ENCODE measurements at places on chromosomes 7 and 10.

DNA sequence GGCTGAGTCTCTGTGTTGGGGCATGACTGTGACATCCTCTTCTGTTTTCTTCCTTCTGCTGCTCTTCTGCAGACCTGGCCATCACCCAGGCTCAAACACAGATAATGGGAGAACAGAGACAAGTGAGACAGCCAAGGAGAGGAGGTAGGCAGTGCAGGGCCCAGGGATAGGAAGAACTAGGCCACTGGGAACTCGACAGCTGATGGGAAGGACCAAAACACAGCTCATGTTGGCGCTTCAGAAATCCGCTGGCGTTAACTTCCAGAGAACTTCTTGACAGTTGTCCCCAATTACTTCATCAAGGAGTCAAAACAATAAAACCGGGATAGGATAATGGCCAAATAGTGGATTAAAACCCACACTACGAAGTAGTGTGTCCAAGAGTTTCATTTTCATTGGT is 97.0 kb upstream of the PALS2 start:
- no peak for DNase-seq

DNA sequence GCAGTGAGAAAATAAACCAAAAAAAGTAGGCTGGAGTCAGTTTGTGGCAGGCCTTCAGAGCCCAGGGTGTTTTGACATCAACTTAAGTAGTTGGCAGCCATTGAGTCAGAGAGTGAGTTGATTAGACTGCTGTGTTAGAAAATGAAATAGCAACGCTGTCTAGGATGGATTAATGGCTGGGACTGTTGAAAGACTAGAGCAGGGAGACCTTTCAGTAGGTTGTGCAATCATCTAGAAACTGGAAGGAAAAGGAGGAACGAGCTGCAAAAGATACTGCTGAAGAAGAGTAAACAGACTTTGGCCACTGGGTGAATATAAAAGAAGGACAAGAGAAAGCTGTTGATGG is 28.6 kb upstream of the TRIL start:
- no peak for DNase-seq

DNA sequence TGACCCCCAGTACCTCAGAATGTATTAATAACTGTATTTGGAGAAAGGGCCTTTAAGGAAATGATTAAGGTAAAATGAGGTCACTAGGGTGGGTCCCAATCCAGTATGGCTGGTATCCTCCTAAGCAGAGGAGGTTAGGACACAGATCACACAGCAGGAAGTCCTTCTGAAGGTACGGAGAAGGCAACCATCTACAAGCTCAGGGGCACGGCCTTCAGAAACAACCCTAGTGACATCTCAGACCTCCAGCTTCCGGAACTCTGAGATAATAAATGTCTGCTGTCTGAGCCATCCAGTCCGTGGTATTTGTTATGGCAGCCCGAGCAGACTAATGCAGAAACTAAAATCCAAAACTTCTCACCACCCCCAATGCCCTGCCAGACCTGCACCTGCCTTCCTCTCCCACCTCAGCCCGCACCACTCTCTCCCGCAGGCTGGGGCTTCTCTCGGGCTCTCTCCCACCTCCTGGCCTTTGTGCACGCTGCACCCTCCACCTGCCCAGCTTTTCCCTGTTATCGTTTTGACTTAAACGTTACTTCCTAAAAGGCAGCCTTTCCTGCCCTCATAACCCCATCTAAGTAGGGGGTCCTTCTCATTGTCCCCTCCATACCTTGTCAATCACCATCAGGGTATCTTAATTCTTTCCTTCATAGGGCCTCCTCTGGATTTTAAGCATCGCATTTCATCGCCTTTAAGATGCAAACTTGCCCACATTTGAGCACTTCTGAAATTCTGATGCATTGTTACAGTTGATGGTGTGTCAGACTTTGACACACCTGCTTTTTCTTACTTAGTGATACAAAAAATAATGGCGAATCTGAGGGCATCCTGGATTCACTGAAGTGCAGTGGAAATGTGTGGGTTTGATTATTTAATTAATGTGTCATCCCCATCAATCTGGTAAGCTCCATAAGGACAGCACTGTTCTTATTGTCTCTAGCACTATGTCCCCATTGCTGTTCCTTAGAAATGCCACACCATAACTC is 32.2 kb upstream of the AQP1 start:
- DNase-seq, result no peak

DNA sequence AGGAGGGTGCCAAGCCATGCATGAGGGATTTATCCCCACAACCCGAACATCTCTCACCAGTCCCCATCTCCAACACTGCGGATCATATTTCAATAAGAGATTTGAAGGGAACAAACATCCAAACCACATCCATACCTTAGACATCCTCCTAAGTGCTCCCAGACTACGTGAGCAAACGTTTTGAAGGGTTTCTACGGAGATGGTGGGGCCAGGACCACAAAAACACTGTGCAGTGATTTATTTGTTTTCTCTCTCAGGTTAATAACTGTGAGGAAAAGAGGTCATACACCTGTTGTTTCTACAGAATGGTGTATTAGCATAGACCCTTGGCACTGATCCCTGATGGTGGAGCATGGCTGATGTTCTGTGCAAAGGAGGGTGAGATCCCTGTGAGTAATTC is 277.8 kb downstream of the FRMD4A start:
- DNase-seq, result no peak

DNA sequence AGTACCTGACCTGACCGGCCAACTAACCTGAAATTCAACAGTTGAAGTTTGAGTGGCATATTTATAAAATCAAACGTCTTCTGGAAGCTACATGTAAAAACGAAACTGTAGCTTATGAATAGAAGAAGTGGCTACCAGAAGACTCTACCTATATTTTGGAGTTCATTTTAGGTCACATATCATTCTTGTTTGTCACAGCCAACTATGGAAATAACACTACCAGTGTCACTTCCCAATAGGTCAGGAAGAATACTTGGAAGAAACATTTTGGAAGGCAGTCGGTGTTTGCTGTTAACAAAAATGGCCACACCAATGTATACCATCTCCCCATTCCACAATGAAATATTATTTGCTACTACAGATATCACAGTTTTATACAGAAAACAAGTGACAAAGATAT is 12.6 kb downstream of the TWIST1 start:
- no peak for DNase-seq

DNA sequence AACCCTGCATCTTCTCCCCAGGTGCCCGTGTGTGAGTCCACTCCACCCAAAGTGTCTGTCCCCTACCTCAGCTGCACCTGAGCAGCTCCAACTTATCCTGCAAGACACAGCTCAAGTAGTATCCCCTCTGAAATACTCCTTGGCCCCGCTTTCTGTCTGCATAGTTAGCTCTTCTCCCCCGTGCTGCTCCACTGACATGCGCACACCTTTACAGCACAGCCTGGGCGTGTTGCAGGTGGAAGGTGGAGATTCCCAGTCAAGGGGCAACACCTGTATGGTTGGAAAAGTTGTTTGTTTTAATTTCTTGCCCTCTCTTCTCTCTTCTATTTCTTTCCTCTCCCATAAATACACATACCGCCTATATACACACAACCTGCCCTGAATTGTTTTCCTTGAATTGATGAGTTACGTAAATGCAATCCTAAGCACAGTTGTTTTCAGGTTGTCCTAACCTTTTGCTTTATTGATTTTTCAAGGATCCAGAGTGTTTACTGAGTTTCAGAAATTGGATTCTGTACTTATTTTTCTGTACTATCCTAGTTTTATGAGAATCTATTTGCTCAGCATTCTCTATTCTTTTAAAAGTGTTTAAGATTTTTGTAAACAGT is 14.9 kb downstream of the MET start:
- no peak for DNase-seq

DNA sequence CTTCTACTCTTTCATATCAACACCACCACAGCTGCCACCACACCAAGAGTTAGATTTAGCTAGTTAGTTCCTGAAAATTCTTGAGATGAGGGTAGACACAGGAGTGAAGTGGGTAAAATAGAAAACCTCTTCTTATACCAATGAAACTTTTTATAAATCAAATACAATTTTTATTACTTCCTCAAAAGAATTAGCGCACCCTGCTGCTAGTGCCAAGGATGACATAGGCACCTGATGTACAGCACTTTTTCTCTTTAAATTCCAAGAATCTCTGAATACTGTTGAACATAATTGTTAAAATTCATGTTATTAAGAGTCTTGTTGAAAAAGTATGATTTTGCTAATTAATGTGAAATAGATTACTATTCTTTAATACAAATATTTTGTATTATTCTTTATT is 11.4 kb downstream of the ZWINT start:
- DNase-seq, result no peak

- DNase-seq, result no peak
These were observed 132.2 kb downstream of the ANLN start for GRCh38 chr7:36521911-36522310.

GRCh38 chr7:141590666-141591065 is 39.5 kb downstream of the AGK start:
- DNase-seq, result no peak

- no peak for DNase-seq
These were observed 96.8 kb downstream of the TCERG1L start for GRCh38 chr10:131214521-131215244.

- no peak for DNase-seq
These were observed 14.2 kb downstream of the FBH1 start for GRCh38 chr10:5904227-5904626.

Data from stimulated activated CD4-positive, alpha-beta T cell treated with anti-CD3 and anti-CD28 coated beads, Interleukin-1b, Interleukin-23, amount 100 ng/mL, for 48 hours (primary cell).